ENCODE measurements at places on chromosomes 3 and 15.

DNA sequence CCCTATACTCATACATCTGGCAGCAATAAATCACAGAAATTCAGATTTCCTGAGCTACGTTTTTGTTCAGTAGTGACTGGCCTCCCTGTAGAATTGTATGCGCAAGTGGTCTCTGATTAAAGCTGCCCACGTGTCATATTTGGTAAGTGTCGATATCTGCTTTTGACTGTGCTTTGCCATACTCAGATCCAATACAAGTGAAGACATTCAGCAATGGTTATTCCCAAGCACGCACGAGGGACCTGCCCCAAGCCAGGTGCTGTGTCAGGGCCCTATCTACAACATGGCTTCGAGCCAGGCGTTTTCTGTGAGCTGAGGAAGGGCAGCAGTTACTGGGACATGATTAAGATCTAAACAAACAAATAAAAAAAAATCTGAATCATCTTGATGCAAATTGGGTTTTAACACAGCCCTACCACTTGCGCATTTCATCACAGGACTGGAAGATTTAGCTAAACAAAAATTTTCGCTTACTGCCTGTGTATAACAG lies 47.2 kb upstream of the ICE2 start:
- no peak for DNase-seq

- DNase-seq: no peak
These were observed 27.2 kb downstream of the PRKCD start for GRCh38 chr3:53188136-53188685.

GRCh38 chr15:88716543-88717381 lies 77.9 kb downstream of the ISG20 start:
- DNase-seq: no peak

DNA sequence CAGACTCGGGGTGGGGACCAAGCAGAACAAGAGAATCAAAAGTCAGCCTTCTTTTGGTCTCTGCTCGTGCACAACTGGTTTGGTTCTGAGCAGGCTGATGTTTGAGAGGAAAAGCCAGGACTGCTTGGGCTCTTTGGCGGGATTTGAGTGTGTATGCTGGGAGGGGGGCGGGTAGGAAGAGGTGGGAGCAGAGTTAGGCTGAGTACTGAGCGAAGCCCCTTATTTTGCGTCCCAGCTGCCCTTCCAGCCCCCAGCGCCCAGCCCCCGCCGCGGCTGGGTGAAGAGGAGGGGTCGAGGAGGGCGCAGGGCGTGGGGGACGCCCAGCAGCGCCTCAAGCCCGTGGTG lies 153.5 kb upstream of the GOLIM4 start:
- DNase-seq: peak; percentile 3

DNA sequence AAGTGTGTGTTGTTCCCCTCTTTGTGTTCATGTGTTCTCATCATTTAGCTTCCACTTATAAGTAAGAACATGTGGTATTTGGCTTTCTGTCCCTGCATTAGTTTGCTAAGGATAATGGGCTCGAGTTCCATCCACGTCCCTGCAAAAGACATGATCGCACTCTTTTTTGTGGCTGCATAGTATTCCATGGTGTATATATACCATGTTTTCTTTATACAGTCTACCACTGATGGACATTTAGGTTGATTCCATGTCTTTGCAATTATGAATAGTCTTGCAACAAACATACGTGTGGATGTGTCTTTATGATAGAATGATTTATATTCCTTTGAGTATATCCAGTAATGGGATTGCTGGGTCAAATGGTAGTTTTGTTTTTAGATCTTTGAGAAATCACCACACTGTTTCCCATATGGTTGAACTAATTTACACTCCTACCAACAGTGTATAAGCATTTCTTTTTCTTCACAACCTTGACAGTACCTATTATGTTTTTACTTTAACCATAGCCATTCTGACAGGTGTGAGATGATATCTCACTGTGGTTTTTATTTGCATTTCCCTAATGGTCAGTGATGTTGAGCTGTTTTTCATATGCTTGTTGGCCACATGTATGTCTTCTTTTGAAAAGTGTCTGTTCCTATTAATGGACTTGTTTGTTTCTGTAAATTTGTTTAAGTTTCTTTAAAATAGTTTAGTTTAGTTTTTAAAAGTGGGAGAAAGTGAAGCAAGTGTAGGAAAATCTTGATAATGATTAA lies 21.9 kb upstream of the SLC30A4 start:
- DNase-seq: no peak

GRCh38 chr3:152301745-152302181 lies 33.0 kb downstream of the MBNL1 start:
- DNase-seq: no peak

- DNase-seq: no peak
These were observed 8.1 kb upstream of the SLC9A9 start for GRCh38 chr3:143856252-143856970.

DNA sequence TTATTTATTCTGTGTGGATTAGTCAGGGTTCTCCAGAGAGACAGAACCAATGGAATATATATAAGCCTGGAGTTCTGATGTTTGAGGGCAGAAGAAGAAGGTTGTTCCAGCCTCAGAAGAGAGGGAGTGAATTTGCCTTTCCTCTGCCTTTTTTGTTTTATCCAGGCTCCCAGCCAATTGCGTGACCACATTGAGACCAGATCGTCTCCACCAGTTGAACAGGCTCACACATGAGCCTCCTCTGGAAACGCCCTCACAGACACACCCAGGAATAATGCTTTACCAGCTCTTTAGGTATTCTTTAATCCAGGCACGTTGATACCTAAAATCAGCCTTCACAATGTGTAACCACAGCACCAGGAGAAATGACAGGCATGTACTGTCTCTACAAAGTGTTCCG lies 923.1 kb downstream of the TBL1XR1 start:
- DNase-seq: peak; percentile 20

DNA sequence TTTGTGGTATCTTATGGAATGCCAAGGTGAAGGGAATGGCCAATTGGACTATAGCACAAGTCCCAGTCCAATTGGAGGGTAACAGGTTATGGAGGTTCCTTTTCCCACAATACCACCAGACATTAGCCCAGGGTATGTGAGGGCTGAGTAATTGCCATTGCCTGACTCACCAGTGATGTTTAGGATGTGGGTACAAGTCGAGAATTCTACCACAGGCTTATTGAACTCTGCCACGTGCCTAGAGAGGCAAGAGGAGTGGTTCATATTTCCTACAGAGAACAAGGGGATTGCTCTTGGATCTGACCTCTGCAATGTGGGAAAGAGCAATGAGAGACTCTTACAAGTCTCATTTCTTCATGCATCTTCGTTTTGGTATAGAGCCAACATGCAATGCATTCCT lies 85.0 kb upstream of the XCR1 start:
- no peak for DNase-seq

DNA sequence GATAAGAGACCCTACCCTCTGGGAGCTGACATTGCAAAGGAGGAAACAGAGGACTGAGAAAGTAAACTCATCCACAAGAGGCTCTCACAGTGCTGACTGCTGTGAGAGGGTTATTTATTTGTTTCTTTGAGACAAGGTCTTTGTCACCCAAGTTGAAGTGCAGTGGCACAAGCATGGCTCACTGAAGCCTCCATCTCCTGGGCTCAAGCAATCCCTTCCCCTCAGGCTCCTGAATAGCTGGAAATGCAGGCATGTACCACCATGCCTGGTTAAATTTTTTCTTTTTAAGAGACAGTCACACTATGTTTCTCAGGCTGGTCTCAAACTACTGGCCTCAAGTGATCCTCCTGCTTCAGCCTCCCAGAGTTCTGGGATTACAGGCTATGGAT lies 52.8 kb downstream of the FBLN2 start:
- no peak for DNase-seq

DNA sequence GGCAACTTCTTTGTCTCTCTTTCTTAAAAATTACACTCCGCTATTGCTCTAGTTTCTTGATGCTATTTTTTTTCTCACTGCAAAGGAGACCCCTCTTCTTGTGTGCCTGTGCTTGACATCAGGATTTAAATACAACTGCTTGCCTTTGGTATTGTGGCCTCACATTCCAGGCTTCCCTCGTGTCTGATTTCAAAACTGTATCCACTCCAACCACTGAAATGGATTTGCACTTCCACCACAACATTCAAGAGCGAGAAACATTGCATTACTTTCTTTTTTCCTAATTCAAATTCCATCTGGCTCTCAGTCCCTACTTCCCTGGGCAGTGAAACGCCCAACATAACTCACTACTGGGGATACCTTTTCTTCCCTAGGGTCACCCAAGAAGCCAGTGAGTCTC lies 50.4 kb upstream of the PXYLP1 start:
- DNase-seq: no peak

- peak; percentile 33 for DNase-seq
These were observed 60.5 kb upstream of the LRTM1 start for GRCh38 chr3:54988302-54988837.
